ENCODE measurements at places on chromosomes 11 and 22. TPM values are rescaled to one million over a fixed set of nuclear protein-coding genes. Genes with fewer than 3 reads are reported as not detected.

GRCh38 chr11:71131861-71132260 lies 120.5 kb downstream of the SHANK2 start:
- no peak for DNase-seq

- no peak for DNase-seq
Observed at GRCh38 chr11:116173506-116173905, 599.3 kb downstream of the BUD13 start.

The EHF gene
- total RNA-seq, result 2.2 TPM

DNA sequence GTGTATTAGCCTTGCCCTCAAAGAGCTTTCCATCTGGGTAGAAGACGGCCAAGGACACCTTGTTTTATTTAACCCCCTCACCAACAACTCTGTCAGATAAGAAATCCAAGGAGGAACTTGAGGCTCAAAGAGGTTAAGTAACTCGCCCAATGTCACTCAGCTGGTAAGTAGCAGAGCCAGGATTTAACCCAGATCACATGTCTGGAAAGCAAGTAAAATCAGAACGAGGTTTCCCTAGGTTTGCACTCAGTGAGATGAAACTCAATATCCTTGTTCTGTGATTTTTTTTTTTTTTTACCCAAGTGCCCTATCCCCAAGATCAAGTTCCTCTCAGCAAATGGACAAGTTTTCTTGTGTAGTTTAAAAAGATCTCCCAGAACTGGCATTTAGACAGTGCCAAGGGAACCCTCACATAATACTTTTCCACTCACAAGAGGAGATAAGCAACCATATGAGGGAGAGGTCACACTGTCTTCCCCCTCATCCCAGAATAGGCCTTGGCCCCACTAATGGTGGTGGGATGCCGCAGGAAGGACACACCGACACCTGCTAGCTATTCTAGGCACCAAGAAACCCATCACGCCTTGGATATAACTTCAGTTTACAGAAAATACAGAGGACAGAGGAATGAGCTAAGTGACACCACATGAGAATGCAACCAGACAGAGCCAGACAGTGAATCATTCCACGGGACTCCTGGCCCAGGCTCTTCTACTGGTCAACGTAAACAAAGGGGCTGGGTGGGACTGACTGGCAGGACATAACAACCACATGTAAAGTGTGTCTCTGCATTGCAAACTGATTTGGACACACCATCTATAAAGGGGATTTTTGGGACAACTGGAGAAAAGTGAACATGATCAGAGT lies 8.6 kb upstream of the ARAP1 start:
- DNase-seq, result no peak

Measured in uterus (tissue), 4 donors.